ENCODE measurements at places on chromosomes 3 and 15.

GRCh38 chr3:99878005-99878404, 60.3 kb downstream of the CMSS1 start:
- no peak for DNase-seq

- DNase-seq: no peak
Measured at GRCh38 chr3:30644615-30645014, 38.2 kb downstream of the TGFBR2 start.

GRCh38 chr3:153623834-153624233, 461.8 kb downstream of the RAP2B start:
- DNase-seq: no peak

GRCh38 chr3:197837282-197837681, 46.2 kb downstream of the LRCH3 start:
- DNase-seq: no peak

- no peak for DNase-seq
Measured at GRCh38 chr3:37168896-37169295, 5.5 kb downstream of the LRRFIP2 start.

- peak; percentile 8 for DNase-seq
Measured at GRCh38 chr15:76057332-76058000, 2.3 kb upstream of the TMEM266 start.

DNA sequence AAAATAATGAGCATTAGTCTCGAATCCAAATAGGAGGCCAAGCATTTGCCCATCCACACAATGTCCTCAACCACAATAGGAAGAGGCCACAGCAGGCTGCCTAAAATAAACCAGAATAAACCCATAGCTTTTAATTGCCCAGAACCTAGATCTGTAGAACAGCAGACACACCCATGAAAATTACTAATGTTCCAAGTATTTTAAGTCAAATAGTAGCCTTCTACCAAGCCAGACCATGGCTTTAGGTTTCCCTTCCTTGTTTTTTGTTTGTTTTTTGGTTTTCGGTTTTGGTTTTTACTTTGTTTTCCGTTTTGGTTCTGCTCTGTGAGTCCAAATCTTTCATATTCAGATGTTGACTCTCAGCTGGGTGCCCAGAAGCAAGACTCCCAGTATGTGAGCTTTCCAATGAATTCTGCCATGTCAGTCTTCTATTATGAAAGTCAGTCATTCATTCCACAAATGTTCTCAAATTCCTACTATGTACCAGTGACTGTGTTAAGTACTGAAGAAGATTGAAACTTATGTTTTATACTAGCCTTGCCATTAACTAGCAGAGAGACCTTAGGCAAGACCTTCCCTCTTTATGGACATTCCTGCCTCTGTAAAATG, 57.8 kb upstream of the BOC start:
- DNase-seq: no peak

GRCh38 chr3:112381673-112382542, 49.0 kb downstream of the CD200 start:
- no peak for DNase-seq

- DNase-seq: no peak
Measured at GRCh38 chr3:178236555-178237277, 299.5 kb upstream of the KCNMB2 start.

- DNase-seq: peak; percentile 50
Measured at GRCh38 chr3:173411375-173411973, 13.9 kb downstream of the NLGN1 start.

DNA sequence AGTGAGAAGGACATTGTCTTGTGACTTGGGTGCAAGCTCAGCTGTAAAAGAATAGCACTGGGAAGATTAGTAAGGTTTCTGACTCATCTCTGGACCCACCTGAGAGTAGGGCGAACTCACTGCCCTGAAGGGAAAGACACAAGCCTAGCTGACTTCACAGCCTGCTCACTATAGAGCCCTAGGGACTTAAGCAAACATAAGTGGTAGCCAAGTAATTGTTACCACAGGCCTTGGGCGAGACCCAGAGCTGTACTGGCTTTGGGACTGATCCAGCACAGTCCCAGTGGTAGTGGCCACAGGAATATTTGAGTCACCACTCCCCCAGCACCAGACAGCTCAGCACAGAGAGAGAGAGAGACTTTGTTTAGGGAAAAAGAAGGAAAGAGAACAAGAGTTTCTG, 429.9 kb downstream of the TBL1XR1 start:
- DNase-seq: no peak

DNA sequence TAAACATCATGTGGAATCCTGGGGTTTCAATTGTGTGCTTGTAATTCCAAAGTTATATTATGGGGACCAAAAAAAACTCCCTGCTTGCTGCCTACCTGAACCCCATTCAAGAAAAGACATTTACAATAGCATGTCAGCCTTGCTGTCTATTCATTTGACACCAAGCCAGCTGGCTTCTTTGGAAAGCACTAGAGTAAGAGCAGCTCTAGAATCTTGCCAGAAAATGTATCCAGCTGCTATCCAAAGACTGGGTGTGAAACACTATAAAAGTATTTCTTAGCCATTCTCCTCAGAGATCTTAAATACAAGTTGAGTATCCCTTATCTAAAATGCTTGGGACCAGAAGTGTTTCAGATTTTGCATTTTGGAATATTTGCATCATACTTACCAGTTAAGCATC, 87.4 kb downstream of the RAD18 start:
- no peak for DNase-seq

- DNase-seq: peak; percentile 61
Measured at GRCh38 chr3:178137206-178137605, 399.0 kb upstream of the KCNMB2 start.

- DNase-seq: peak; percentile 48
Measured at GRCh38 chr3:83523470-83524073, 1435.2 kb upstream of the CADM2 start.

DNA sequence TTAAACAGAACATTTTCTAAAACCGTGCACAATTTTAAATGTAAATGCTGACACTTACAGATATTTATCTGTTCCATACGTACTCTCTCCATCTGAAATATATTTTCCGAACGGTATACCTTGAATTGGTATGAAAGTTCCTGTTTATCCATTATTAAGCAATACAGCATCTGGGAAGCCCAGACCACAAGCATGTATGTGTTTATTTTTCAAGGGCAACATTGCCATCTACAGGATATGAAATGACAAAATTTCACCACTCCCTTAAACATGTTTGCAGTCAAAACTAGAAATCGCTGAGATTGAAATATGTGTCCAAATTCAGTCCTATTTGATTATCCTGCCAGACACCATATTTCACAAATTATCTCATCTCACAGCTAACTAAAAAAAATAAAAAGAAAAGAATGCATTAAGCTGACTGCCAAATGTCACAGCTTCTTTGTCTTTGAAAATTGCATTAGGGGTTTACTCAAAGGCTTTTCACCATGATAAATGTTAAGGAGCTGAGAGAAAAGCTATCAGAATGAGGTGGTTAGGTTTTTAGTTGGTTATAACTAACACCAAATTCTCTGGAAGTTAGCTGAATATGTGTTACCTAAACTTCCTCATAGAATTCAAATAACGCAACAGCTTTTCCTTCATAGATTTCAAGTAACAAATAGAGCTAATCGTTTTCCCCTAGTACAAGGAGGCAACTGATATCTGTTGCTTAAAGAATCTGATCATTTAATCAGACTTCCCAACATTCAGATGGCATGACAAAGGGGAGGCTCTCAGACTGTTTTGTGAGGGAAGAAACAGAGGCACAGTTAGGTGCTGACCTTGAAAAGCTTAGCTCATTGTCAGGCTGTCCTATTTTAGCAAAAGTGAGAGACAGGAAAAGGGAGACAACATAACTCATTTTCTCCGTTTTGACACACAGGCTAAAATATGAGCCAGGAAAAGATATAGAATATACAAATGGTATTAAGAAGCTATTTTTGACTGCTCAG, 533.1 kb downstream of the TBL1XR1 start:
- peak; percentile 30 for DNase-seq

DNA sequence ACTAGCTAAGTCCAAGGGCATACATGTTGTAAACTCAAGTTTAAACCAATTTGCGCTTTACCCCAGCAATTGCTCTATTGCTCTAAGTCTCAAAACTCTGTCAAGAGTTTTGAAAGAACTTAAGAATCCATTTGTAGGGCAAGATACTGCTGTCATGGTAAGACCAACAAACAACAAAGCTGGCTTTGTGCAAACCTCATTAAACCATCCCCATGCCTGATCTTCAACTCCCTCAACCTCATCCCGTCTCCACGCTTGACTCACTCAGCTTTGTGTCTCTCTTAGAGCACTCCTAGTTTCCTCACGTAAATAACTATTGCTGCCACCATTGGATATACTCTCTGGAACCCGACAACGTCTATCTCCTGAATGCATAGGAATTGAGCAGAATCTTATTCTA, 20.6 kb upstream of the ARHGEF26 start:
- DNase-seq: peak; percentile 84

GRCh38 chr3:55790596-55791350, 303.7 kb upstream of the WNT5A start:
- no peak for DNase-seq
